ENCODE measurements at places on chromosomes 1 and 21.
A peak's percentile ranks its signal among the peaks of the same experiment; 100 is the strongest.

DNA sequence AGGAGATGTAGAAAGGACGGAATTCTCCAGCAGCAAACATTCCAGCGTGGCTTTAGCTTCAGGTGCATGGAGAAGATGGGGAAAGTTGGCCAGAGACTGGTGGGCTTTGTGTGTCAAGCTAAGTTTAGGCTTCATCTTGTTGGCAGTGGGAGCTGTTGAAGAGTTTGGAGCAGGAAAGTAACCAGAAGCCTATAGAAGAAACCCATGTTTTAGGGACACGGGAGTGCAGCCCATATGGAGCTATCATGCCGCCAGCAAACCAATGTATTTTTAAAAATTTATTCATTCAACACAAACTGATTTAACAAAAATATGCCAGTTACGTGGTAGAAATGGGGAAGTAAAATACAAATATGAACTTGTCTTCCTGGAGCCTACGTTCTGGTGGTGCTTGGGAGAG lies 53.7 kb downstream of the ACTL8 start:
- DNase-seq: no peak

- no peak for DNase-seq
Observed at GRCh38 chr1:233607252-233608119, 6.4 kb upstream of the KCNK1 start.

DNA sequence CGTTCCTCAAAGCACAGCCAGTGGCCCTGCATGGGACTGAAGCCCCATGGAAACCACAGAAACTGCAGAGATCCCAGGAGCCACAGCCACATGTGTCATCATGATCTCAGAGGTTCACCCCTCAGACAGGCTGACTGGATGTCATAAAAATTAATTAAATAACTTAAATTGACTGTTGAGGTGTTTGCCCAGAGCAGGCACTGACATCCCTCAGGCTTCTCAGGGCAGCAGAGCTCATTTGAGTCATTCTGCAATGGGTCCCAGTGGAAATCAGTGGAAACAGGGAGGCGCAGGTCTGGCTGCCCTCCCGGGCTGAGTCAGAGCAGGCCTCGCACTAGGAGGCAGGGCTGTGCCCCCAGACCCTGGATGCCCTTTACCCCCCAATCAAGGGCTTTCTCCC lies 135.1 kb downstream of the CDC7 start:
- no peak for DNase-seq

GRCh38 chr1:41417746-41418145 lies 56.5 kb downstream of the FOXO6 start:
- DNase-seq: no peak

DNA sequence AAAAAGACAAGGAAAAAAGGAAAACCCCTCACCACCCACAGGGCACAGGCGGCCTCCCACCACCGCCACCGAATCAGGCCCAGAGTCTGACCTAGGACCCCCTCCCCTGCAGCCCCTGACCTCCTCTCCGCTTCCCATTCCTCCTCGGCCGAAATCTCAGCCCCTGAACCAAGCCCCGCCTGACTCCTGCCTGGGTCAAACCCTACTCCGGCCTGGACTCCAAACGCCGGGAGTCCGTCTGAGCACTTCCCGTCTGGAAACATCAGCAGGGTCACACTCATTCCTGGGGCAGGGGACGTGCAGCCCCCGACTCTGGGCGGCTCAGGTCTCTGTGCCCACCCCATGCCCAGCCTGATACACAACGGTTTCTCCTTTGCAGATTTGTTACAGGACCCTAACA lies 26.4 kb upstream of the SUMO3 start:
- DNase-seq: no peak

- no peak for DNase-seq
Observed at GRCh38 chr1:53580009-53580400, 120.8 kb downstream of the DMRTB1 start.

- DNase-seq: peak; percentile 56
Observed at GRCh38 chr1:10599194-10599861, 124.6 kb downstream of the PEX14 start.

DNA sequence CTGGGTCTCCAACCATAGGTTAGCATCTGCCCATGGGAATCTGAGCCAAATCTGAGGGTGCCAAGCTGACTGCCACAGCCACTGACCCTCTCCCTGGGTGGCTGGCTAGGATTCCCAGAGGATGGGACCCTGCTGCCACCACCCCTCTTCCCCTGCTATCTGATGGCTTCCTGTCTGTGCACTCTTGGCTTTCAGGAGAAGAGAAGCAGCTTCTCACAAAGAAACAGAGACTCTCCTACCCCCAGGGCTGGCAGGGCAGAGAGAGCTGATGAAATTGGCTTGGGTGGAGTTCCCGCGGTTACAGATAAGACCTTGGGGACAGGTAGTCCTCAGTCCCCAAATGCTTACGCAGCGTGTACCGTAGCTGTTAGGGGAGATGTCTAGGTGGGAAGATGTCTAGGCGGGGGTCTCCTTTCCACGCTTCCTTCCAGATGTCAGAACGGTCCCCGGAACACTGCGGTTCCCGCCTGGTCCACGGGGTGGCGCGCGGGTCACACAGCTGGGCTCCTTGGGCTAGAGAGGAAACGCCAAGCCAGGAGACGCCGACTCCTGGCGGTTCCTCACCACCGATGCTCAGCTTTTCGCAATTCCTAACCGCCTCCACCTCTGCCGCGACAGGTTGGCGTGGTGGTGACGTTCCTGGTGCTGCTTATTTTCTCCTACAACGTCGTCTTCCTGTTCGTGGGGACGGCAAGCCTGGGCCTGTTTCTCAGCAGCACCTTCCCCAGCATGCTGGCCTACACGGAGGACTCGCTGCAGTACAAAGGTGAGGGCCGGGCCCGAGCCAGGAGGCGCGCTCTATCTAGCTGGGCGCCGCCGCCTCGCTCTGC lies 40.1 kb downstream of the ELK4 start:
- DNase-seq: peak; percentile 94

DNA sequence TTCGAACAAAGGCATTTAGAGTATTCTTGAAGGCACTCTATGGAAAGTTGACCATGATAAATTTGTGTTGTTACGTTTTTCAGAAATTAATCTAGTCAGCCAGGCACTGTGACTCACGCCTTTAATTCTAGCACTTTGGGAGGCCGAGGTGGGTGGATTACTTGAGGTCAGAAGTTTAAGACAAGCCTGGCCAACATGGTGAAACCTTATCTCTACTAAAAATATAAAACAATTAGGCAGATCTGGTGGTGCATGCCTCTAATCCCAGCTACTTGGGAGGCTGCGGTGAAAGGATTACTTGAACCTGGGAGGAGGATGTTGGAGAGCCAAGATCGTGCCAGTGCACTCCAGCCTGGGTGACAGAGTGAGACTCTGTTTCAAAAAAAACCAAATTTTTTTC lies 130.6 kb upstream of the BRINP3 start:
- DNase-seq: no peak
